ENCODE measurements at places on chromosomes 7 and 10. TPM values are rescaled to one million over a fixed set of nuclear protein-coding genes. Genes with fewer than 3 reads are reported as not detected.

The GJD4 gene
- total RNA-seq, result 0.29 TPM

DNA sequence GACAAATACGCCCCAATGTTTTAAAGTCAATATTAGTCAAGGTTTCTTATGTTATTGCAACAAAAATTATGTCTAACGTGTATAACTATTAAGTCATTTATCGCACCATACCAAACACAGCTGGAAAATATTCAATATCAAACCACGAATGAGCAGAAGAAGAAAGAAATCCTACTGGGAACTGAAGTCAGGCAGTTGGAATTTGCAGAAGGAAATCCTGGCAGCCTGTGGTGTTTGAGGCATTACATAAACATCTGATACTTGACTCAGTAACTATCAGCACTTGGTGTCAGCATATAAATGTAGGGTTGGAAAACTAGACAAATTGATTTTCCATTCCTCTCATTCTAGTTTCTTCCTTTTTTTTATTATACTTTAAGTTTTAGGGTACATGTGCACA is 83.4 kb upstream of the NUPR2 start:
- H3K4me1 ChIP-seq, result no peaks in the 10 kb centered on the region
- no peaks in the 10 kb centered on the region for H3K36me3 ChIP-seq
- no peak overlapping the region for H3K27ac ChIP-seq
- no peaks in the 10 kb centered on the region for H3K27me3 ChIP-seq

DNA sequence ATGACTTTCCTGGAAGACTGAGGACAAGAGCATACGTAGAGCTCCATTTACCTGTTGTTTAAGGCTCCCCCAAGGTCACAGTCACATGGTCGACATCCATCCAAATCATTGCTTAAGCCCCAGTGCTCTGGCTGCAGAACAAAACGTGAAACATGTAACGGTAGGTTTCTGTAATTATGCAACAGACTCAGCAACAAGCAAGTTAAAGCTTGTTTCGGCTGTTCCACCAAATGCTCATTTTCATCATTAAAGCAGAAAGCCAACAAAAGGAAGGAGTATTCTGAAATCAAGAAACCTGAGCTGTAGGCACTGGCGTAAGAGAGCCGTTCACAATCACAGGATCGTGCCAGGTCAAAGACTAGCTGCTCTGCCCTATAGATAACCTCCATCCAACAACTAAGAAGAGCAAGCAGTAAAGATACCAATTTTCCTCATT is 30.0 kb downstream of the LAMB1 start:
- H3K4me3 ChIP-seq, result no peak overlapping the region
- no peaks in the 10 kb centered on the region for H3K27me3 ChIP-seq
- peaks cover 97% of the 10 kb centered on the region for H3K36me3 ChIP-seq
- no peaks in the 10 kb centered on the region for H3K4me1 ChIP-seq

The NPSR1 gene
- total RNA-seq, result not detected

The TUBAL3 gene
- not detected for total RNA-seq

- no peaks in the 10 kb centered on the region for H3K4me1 ChIP-seq
- H3K4me3 ChIP-seq, result no peak overlapping the region
- no peak overlapping the region for H3K27ac ChIP-seq
- H3K27me3 ChIP-seq, result peaks cover 54% of the 10 kb centered on the region
- no peak for DNase-seq
These were observed 1.4 kb downstream of the STK32C start for GRCh38 chr10:132306343-132306685.

GRCh38 chr7:1158203-1159126 is 1.5 kb downstream of the ZFAND2A start:
- no peaks in the 10 kb centered on the region for H3K4me1 ChIP-seq
- no peak overlapping the region for H3K27ac ChIP-seq
- H3K36me3 ChIP-seq, result peaks cover 37% of the 10 kb centered on the region
- DNase-seq, result no peak
- H3K4me3 ChIP-seq, result peak overlapping the region; percentile 92
- no peaks in the 10 kb centered on the region for H3K27me3 ChIP-seq

GRCh38 chr7:159141660-159142059 is 3.0 kb downstream of the VIPR2 start:
- H3K27me3 ChIP-seq, result peaks cover 37% of the 10 kb centered on the region
- peak; percentile 69 for DNase-seq
- no peak overlapping the region for H3K4me3 ChIP-seq
- H3K27ac ChIP-seq, result no peak overlapping the region

GRCh38 chr7:139909379-139910050 is 80.5 kb downstream of the TBXAS1 start:
- H3K4me3 ChIP-seq, result no peak overlapping the region
- no peaks in the 10 kb centered on the region for H3K4me1 ChIP-seq
- no peaks in the 10 kb centered on the region for H3K36me3 ChIP-seq
- no peaks in the 10 kb centered on the region for H3K27me3 ChIP-seq
- no peak overlapping the region for H3K27ac ChIP-seq
- no peak for DNase-seq

GRCh38 chr7:25028370-25029021 is 48.5 kb upstream of the OSBPL3 start:
- H3K36me3 ChIP-seq, result no peaks in the 10 kb centered on the region
- H3K4me3 ChIP-seq, result no peak overlapping the region
- H3K4me1 ChIP-seq, result no peaks in the 10 kb centered on the region
- H3K27me3 ChIP-seq, result no peaks in the 10 kb centered on the region
- no peak overlapping the region for H3K27ac ChIP-seq

GRCh38 chr7:77587272-77587671 is 50.2 kb downstream of the PTPN12 start:
- no peak overlapping the region for H3K27ac ChIP-seq
- H3K4me1 ChIP-seq, result no peaks in the 10 kb centered on the region
- peaks cover 88% of the 10 kb centered on the region for H3K36me3 ChIP-seq
- H3K27me3 ChIP-seq, result no peaks in the 10 kb centered on the region
- DNase-seq, result no peak
- no peak overlapping the region for H3K4me3 ChIP-seq

- no peaks in the 10 kb centered on the region for H3K27me3 ChIP-seq
- H3K36me3 ChIP-seq, result no peaks in the 10 kb centered on the region
- H3K27ac ChIP-seq, result no peak overlapping the region
- H3K4me3 ChIP-seq, result no peak overlapping the region
- H3K4me1 ChIP-seq, result no peaks in the 10 kb centered on the region
- DNase-seq, result no peak
These were observed 24.4 kb downstream of the GSDME start for GRCh38 chr7:24732646-24733413.

The BTBD16 gene
- total RNA-seq, result not detected

DNA sequence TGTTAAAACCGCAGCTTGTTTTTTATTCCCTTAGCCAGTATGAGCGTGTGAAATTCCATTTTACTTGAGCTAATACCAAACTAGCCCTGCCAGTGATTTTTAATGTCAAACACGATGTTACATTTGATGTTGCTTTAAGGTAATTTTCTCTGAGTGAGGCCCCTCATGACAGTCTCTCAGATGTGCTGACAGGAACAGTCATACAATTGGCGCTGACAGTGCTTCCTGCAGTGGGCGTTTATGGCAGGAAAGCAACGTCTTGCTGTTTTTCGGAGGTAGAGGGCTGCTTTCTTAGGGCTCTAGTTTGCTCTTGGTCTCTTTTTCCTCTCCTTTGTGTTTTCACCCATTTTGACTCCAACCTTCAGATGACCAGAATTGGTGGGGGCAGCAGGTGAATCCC is 19.3 kb downstream of the PON1 start:
- no peaks in the 10 kb centered on the region for H3K4me1 ChIP-seq
- DNase-seq, result peak; percentile 77
- no peak overlapping the region for H3K27ac ChIP-seq
- no peak overlapping the region for H3K4me3 ChIP-seq
- no peaks in the 10 kb centered on the region for H3K27me3 ChIP-seq
- H3K36me3 ChIP-seq, result no peaks in the 10 kb centered on the region

The TMEM270 gene
- total RNA-seq, result not detected

DNA sequence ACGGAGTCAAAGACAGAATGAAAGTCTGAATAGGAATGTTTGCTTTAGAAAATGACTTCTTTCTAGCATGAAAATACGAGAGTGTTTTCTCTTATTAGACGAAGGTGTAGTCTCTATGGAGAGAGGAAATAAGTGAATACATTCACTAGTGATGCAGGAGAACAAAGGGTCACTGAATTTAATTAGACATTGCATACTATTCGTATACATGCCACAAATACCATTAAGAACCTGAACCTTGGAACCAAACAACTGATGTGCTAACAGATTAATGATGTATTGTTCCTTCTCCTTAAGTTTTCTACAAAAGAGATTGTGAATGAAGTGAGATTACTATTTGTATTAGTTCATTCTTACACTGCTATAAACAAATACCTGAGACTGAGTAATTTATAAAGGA is 10.3 kb downstream of the THAP5 start:
- peaks cover 16% of the 10 kb centered on the region for H3K36me3 ChIP-seq
- H3K4me1 ChIP-seq, result no peaks in the 10 kb centered on the region
- H3K4me3 ChIP-seq, result no peak overlapping the region
- DNase-seq, result no peak
- no peaks in the 10 kb centered on the region for H3K27me3 ChIP-seq

The KAZALD1 gene
- total RNA-seq, result 10.0 TPM

GRCh38 chr10:14200698-14201544 is 129.8 kb downstream of the FRMD4A start:
- H3K36me3 ChIP-seq, result no peaks in the 10 kb centered on the region
- no peak overlapping the region for H3K27ac ChIP-seq
- no peaks in the 10 kb centered on the region for H3K27me3 ChIP-seq
- no peak overlapping the region for H3K4me3 ChIP-seq
- H3K4me1 ChIP-seq, result no peaks in the 10 kb centered on the region
- DNase-seq, result peak; percentile 94

GRCh38 chr10:63206997-63207811 is 74.1 kb downstream of the NRBF2 start:
- no peak overlapping the region for H3K4me3 ChIP-seq
- H3K4me1 ChIP-seq, result no peaks in the 10 kb centered on the region
- H3K27ac ChIP-seq, result peak overlapping the region; percentile 11
- DNase-seq, result no peak
- peaks cover 93% of the 10 kb centered on the region for H3K36me3 ChIP-seq
- no peaks in the 10 kb centered on the region for H3K27me3 ChIP-seq

DNA sequence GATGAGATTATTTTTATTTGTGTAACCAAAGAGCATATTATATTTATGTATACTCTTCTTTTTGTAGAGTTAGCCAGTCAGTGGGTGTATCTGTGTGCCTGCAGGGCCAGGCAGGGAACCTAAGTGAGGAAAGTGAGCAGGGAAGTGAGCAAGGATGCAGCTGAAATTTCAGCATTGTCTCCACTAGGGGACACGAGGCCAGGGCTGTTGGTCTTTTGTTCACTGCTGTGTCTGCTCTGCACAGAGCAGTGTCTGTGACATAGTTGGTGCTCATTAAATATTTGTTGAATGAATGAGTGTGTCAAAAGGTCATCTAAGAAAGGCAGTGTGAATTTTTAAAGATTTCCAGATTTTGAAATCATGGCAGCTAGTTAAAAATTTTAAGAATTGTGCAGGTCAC is 51.8 kb downstream of the SUGCT start:
- DNase-seq, result peak; percentile 53
- no peak overlapping the region for H3K27ac ChIP-seq
- no peaks in the 10 kb centered on the region for H3K27me3 ChIP-seq
- H3K36me3 ChIP-seq, result no peaks in the 10 kb centered on the region
- no peaks in the 10 kb centered on the region for H3K4me1 ChIP-seq

- peak; percentile 45 for DNase-seq
- no peaks in the 10 kb centered on the region for H3K4me1 ChIP-seq
- H3K27ac ChIP-seq, result no peak overlapping the region
These were observed 181.8 kb downstream of the LRRTM3 start for GRCh38 chr10:67107670-67108069.

GRCh38 chr7:128455543-128456254 is at the start of gene HILPDA:
TSS of gene HILPDA (plus strand) at chr7:128455878. CDS start at chr7:128457269, 1,391 bp downstream.
- H3K4me3 ChIP-seq, result peak within 1 kb of the TSS; percentile 99
- H3K36me3 ChIP-seq, result peaks cover 10% of the 10 kb centered on the region
- peak; percentile 93 for DNase-seq
- peaks cover 16% of the 10 kb centered on the region for H3K4me1 ChIP-seq

GRCh38 chr7:20959281-20959680 is 172.6 kb upstream of the SP8 start:
- H3K36me3 ChIP-seq, result no peaks in the 10 kb centered on the region
- no peak overlapping the region for H3K27ac ChIP-seq
- H3K4me3 ChIP-seq, result no peak overlapping the region
- DNase-seq, result no peak

- H3K27ac ChIP-seq, result no peak overlapping the region
- H3K36me3 ChIP-seq, result no peaks in the 10 kb centered on the region
- H3K27me3 ChIP-seq, result no peaks in the 10 kb centered on the region
- no peak for DNase-seq
- H3K4me1 ChIP-seq, result no peaks in the 10 kb centered on the region
- H3K4me3 ChIP-seq, result no peak overlapping the region
These were observed 974.2 kb upstream of the ZNF722 start for GRCh38 chr7:63024446-63024845.

- no peaks in the 10 kb centered on the region for H3K36me3 ChIP-seq
- H3K4me1 ChIP-seq, result no peaks in the 10 kb centered on the region
- H3K27me3 ChIP-seq, result no peaks in the 10 kb centered on the region
- DNase-seq, result no peak
These were observed 538.9 kb downstream of the AUTS2 start for GRCh38 chr7:70137126-70137525.

- H3K27ac ChIP-seq, result no peak overlapping the region
- H3K27me3 ChIP-seq, result no peaks in the 10 kb centered on the region
- peaks cover 64% of the 10 kb centered on the region for H3K36me3 ChIP-seq
- DNase-seq, result no peak
These were observed 25.3 kb downstream of the GTF2I start for GRCh38 chr7:74682829-74683228.

DNA sequence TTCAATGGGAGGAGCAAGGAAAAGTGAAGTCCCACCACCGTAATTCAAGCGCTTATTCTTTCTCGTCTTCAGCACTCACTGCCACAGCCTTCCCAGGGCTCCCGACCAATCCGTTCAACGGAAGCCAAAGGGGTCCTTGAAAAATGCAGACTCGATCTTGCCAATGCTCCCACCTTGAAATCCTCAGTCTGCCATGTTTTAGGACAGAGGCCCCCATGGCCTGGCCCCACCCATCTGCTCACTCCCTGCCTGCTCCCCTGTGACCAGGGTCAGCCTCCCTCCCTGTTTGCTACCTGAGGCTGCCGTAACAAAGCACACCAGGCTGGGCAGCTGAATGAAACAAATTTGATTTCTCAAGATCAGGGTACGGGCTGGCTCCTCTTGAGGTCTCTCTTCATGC is 3.0 kb upstream of the DNAAF5 start:
- no peaks in the 10 kb centered on the region for H3K27me3 ChIP-seq
- H3K4me1 ChIP-seq, result no peaks in the 10 kb centered on the region

- no peak overlapping the region for H3K4me3 ChIP-seq
- no peaks in the 10 kb centered on the region for H3K4me1 ChIP-seq
- H3K27me3 ChIP-seq, result no peaks in the 10 kb centered on the region
- DNase-seq, result no peak
These were observed 31.7 kb downstream of the PSPH start for GRCh38 chr7:56019501-56019900.

GRCh38 chr7:50558294-50559053 is 6.7 kb downstream of the DDC start:
- H3K36me3 ChIP-seq, result no peaks in the 10 kb centered on the region
- no peak for DNase-seq

- no peak overlapping the region for H3K27ac ChIP-seq
- peaks cover 3% of the 10 kb centered on the region for H3K4me1 ChIP-seq
- DNase-seq, result no peak
- no peaks in the 10 kb centered on the region for H3K27me3 ChIP-seq
These were observed 417.9 kb upstream of the LRGUK start for GRCh38 chr7:133709036-133709880.

The AGR3 gene
- not detected for total RNA-seq

- peaks cover 10% of the 10 kb centered on the region for H3K4me1 ChIP-seq
- H3K27me3 ChIP-seq, result no peaks in the 10 kb centered on the region
- no peak for DNase-seq
- no peak overlapping the region for H3K4me3 ChIP-seq
- H3K27ac ChIP-seq, result no peak overlapping the region
- H3K36me3 ChIP-seq, result no peaks in the 10 kb centered on the region
These were observed 5.1 kb downstream of the ARHGAP22 start for GRCh38 chr10:48599830-48600134.

GRCh38 chr10:124384172-124384571 is 34.6 kb downstream of the OAT start:
- H3K36me3 ChIP-seq, result no peaks in the 10 kb centered on the region
- H3K4me1 ChIP-seq, result no peaks in the 10 kb centered on the region
- no peaks in the 10 kb centered on the region for H3K27me3 ChIP-seq
- H3K4me3 ChIP-seq, result no peak overlapping the region

The MYL10 gene
- total RNA-seq, result not detected

Measured in endodermal cell (in vitro differentiated cells).